ENCODE measurements at places on chromosomes 7 and 10.

- no peak for DNase-seq
Measured at GRCh38 chr10:27258492-27258837, 17.9 kb upstream of the ACBD5 start.

- DNase-seq: no peak
Measured at GRCh38 chr7:134908289-134908688, 78.0 kb upstream of the AGBL3 start.

DNA sequence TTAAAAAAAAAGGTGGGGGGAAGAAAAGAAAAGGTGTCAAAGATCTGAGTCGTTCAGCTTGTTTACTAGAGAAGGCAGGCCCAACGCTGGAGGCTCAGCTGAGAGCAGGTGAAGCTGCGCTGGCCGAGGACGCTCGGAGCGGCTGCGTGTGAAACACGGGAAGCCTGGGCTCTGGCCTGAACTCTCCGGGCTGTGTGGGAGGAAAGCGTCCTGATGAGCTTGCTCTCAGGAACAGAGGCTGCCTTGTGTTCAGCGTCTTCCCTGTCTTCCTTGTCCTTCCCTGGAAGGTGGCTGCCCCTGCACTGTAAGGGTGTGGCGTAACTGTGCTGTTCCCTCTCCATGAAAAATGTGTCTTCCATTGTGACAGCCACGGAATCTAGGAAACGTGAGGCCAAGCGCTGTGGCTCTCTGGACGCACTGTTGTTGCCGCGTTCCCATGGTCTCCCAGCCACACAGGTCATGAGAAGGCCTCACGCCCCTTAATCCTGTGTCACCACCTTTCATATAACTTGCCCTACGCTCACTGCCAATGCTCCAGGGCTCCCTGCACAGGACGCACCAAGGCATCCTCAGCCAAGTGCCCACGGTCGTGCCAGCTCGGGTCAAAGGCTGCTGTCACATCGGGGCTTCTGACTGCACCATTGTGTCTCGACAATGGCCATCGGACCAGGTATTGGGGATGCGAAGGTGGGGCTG is 15.8 kb downstream of the IL15RA start:
- DNase-seq: no peak

GRCh38 chr7:113856010-113856409 is 62.8 kb downstream of the PPP1R3A start:
- no peak for DNase-seq

- DNase-seq: no peak
Measured at GRCh38 chr7:128021366-128021765, 9.9 kb downstream of the LRRC4 start.

GRCh38 chr10:95565336-95565735 is 4.2 kb upstream of the SORBS1 start:
- DNase-seq: no peak

DNA sequence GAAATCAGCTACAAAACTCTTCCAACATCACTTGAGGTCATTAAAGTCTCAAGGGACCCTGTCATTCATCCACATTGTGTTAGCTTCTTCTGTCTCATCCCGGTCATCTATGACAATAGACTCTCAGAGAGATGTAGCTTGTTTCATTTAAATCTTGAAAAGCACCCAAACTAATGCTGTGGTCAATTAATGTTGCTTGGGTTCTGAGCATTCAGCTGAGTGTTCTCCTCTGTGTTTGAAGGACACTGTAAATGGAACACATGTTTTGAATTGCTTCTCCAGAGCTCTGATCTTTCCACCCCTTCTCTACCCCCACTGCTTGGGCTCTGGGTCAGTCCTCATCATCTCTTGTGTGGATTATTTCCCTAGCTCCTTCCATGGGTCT is 19.6 kb upstream of the ADD3 start:
- DNase-seq: no peak

DNA sequence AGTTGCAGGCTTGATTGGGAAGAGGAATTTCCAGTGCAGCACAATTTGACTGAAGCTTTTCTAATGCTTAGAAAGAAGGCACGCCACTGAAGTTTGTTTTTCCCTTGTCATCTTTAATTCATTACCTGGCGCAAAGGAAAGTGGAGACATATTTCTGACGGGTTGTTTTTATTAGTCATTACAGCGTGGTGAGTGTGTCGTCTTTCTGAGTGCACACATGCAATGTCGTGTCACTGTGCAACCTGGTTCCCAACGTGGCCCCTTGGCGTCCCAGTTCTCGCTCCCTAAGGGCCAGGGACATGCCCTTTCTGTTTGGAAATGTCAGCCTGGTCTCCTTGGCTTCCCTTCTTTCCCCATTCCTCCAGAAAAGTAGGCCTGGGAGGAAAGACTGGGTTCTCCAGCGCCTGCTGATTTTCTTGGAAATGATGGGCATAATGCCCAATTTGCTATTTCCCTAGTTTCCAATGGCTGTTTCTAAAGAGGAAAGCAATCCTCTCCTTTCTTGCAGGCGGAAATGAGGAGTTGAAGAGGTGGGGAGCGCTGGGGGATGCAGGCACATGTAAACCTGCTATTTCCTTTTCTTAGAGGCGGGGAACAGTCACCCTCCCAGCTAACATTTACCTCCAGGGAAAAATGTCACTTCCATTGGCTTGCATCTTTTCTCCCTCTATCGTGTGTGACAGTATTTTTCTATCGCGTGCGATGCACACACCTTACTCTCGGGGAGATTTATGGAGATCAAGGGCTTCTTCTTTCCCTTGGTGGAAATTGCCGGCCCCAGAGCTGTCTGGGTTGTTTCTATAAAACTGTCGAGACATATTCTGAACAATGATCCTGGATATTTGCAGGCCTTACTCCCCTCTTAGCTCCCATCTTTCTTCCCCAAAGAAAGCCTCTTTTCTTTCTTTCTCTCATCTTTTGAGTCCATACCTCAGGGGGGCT is 249.8 kb downstream of the ARHGAP12 start:
- no peak for DNase-seq

GRCh38 chr10:125479059-125479458 is 203.9 kb downstream of the TEX36 start:
- no peak for DNase-seq

GRCh38 chr7:3078514-3078913 is 34.8 kb upstream of the CARD11 start:
- DNase-seq: no peak
